Effector CD4-positive, alpha-beta T cell (primary cell): ENCODE measurements at places on chromosomes 3 and 15.

GRCh38 chr15:92430069-92430440, 36.4 kb downstream of the ST8SIA2 start:
- DNase-seq: no peak

GRCh38 chr15:75029378-75030022, 6.1 kb downstream of the PPCDC start:
- peak; percentile 87 for DNase-seq

DNA sequence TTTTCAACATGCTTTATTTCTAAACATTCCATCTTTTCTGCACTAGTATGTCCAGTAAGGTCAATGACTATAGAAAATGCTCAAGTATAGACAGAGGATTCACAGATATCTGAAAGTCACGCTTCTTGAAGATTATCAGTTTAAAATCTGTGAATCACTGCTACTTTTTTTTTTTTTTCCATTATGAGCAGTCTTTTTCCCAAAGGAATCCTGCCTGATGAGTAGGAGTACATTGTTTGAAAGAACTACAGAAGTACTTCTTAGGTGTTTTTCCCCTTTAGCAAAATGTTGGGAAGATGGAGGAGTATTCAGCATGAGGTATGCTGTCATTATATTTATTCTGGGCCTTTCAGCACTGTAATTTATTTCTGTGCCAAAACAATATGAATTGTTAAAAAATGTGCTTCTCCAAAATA, 266.2 kb downstream of the NLGN1 start:
- no peak for DNase-seq

GRCh38 chr15:41507820-41508290, 5.8 kb downstream of the LTK start:
- DNase-seq: no peak

- DNase-seq: no peak
These were observed 37.5 kb downstream of the CD86 start for GRCh38 chr3:122092460-122093165.

DNA sequence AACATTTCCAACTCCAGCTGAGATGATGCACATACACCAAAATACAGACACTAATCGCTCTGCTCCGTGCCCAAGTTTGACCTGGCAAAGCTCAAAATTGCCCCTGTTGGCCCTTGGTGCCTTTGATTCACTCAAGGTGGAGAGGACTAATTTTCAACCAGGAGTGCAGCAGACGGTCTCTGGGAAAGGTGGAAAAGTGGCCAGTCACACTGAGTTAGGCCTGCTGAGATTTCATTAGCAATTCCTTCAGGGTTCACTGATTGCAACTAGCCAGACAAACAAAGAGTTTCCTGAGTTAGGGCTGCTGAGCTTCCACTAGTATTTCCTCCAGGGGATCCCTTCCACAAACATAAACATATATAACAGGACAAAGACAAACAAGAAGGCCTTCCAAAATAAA, 28.7 kb upstream of the LHFPL4 start:
- DNase-seq: no peak

DNA sequence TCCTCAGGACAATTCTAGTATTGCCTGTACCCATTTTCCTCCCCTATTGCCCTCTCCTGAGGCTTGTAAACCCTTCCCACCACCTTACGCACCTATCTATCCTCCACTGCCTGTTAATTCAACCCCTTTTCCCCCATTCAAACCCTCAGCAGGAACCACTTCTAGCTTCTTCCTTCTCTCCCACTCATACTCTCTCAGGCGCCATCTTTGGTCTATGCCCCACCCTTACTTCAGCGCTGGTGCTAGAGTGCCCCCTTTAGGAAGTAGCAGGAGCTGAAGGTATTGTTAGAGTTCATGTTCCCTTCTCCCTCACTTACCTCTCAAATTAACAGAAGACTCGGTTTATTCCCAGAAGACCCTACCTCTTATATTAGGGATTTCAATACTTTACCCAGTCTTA, 121.8 kb upstream of the NLGN1 start:
- no peak for DNase-seq

GRCh38 chr15:58224068-58224467, 85.9 kb downstream of the AQP9 start:
- DNase-seq: no peak

GRCh38 chr15:51390966-51391422, 49.5 kb downstream of the GLDN start:
- DNase-seq: no peak

GRCh38 chr15:68374168-68374745, 57.7 kb downstream of the ITGA11 start:
- no peak for DNase-seq

GRCh38 chr3:179531576-179531975, 31.1 kb upstream of the ACTL6A start:
- no peak for DNase-seq

GRCh38 chr15:77076323-77076915, 5.5 kb upstream of the TSPAN3 start:
- DNase-seq: no peak

DNA sequence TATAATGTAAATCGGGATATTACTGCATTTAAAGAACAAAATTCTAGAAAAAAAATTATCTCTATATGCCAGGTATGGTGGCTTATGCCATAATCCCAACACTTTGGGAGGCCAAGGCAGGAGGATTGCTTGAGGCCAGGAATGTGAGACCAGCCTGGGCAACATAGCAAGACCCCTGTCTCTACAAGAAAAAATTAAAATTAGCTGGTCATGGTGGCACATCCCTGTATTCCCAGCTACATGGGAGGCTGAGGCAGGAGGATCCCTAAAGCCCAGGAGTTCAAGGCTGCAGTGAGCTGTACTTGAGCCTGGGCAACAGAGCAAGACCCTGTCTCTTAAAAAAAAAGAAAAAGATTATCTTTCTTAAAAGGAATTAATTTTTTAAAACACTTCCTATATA, 12.8 kb downstream of the SENP7 start:
- DNase-seq: no peak

- peak; percentile 30 for DNase-seq
These were observed at the start of gene CRTC3 for GRCh38 chr15:90529371-90530249. Gene CRTC3, plus strand, starts transcription at chr15:90529923. Its CDS starts 149 bp downstream, at chr15:90530072.
